Occipital lobe (tissue), 3 donors: ENCODE measurements at places on chromosomes 5 and 9.

DNA sequence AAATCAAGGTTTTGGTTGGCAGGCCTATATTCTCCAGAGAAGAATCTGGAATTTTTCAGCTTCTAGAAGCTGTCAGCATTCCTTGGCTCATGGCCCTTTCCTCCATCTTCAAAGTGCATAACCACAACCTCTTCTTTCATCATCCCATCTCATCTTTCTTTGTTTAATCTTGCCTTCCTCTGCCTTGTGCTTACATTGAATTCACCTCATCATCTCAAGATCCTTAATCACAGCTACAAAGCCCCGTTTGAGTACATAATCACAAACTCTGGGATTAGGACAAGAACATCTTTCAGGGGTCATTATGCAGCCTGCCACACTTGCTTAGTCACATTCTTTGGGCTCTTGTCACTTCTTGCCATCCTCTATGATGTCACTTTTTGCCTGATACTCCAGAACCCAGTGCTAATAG, 130.3 kb downstream of the FOXD1 start:
- DNase-seq = no peak

- no peak for DNase-seq
These were observed 103.6 kb downstream of the LURAP1L start for GRCh38 chr9:12878351-12878978.

DNA sequence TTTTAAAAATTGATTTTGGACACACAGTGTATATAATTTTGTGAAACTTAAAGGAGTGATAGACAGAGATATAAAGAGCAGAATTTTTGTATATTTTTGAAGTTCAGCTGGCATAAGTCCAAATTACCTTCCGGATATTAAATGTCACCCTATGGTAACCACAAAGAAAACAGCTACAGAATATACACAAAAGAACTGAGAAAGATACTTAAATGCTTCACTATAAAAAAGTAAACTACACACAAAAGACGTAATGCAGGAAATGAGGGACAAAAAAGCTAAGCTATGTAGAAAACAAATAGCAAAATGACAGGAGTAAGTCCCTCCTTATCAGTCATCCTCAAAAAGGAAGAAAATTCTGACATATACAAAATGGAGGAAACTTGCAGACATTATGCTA, 29.4 kb downstream of the HACD4 start:
- no peak for DNase-seq

DNA sequence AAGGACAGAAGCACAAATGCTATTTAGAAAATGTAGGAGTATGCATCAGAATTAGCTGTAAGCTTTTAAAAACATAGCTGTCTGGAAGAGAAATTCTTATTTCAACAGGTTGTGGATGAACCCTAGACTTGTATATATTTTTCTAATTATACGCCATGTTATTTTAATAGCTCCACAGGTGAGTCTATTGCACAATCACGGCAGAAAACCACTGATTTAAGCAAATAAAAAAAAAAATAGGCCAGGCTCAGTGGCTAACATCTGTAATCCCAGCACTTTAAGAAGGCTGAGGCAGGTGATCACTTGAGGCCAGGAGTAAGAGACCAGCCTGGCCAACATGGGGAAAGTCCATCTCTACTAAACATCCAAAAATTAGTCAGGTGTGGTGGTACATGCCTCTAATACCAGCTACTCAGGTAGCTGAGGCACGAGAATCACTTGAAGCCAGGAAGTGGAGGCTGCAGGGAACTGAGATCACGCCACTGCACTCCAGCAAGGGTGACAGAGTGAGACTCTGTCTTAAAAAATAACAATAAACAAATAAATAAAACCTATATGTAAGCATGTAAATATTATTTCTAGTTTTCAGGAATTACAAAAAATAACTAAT, 11.7 kb downstream of the TRIM23 start:
- DNase-seq = no peak

- DNase-seq = no peak
These were observed 17.0 kb downstream of the HRH2 start for GRCh38 chr5:175674731-175675346.

GRCh38 chr5:13350767-13351166, 593.7 kb downstream of the DNAH5 start:
- DNase-seq = no peak

DNA sequence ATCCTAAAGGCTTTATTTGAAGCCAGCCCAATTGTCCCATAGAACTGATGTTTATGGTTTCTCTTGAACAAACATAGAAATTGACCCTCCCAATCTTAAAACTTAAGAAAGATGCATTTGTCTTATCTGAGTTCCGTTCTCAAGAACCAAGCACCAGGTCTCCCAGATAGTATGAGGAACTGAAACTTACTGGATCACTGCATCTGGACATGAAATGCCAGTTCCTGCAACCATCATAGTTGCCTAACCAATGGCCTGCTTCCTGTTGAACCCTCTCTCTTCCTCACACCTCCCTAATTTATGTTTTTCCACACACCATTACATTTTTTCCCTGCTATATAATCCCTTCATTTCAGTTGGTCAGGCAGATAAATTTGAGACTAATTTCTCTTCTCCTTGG, 478.9 kb downstream of the HTR1A start:
- no peak for DNase-seq
